ENCODE measurements at places on chromosomes 3 and 15.

DNA sequence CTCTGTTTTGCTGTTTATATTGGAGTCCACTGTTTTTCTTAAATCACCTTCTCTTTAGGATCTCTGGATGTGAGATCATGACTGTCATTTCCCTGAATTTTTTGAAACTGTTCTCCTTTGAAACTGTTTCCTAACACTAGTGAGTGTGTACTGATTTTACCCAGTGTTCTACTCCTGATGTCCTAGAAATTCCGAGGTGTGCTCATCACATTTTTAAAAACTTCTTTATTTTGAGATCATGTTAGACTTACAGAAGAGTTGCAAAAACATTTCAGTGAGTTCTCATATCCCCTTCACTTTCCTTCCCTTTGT lies 292.6 kb downstream of the NFKBIZ start:
- peak; percentile 43 for DNase-seq

DNA sequence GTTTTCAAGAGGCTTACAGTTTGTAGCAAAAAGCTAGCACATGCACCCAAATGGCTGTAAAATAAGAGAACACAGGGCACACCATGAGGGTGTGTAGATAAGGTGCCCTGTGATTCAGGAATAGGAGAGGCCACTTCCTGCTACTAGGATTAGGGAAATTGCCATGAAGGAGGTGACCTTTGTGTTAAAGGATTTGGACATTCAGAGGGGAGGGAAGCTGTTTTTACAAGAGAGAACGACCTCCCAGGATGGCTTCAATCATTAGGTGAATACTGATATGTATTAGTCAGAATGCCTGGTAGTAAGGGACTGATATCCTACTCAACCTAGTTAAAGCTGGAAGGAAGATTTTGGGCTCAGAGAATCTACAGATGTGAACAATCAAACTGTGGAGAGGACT lies 35.7 kb upstream of the ABHD17C start:
- no peak for DNase-seq

DNA sequence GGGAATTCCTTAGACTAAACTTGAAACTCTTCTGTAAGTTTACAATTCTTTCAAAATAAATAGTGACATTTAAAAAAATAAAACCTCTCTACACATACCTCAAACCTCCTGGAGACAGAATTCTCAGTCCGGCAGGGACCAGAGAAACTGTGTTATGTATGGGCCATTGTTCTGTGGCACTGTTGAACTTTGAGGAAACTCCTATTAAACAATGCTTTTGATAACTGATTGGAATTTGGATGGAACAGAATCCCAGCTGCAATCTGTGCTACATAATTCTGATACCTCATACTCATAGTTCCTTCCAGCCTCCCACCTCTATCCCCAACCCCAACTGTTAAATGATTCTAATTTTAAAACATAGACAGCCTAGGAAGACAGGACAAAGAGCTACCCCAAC lies 85.0 kb downstream of the TM4SF4 start:
- no peak for DNase-seq

DNA sequence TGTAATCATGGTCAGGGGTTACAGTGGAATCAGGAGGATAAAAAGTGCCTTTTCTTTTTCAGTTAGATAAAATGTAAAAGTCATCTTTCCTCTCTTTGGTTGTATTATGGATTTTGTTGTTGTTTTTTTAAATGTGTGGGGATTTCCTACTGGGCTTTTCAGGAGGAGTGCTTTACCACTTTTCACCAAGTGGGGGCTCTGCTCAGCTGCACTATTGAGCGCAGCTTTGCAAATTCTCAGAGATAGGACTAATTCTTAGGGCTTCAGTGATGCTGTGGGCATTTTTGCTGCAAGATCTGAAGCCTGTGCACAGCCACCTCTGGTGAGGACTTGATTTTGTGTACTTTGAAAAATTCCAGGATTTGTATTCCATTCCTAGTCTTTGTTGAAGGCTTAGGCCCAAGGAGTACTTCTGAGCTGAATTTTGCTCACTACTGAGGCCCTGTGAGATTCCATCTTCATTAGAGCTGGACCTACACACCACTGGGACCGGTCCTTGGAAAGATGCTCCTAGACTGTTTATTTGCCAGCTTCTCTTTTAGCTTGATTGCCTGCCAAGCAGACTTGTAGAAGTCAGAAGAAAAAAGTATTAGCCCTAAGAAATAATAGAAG lies 7.5 kb downstream of the GNB5 start:
- peak; percentile 68 for DNase-seq

DNA sequence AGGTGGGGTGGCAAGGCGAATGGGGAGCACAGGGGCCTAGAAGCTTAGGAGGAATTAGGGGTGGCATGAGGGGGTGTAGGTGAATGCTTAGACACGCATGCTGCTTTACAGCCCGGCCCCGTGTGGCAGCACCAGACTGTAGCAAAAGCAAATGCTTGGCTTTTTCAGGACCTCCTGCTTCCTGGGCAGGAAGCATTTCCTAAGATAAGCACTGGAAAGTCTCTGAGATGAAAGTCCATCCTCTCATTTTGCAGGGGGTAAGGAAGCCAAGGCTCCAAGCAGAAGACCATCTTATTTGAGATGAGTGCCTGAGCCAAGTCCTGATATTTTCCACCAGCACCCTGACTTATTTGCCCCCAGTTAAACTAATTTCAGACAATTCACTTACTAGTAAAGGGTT lies 12.9 kb downstream of the SSUH2 start:
- DNase-seq = no peak

DNA sequence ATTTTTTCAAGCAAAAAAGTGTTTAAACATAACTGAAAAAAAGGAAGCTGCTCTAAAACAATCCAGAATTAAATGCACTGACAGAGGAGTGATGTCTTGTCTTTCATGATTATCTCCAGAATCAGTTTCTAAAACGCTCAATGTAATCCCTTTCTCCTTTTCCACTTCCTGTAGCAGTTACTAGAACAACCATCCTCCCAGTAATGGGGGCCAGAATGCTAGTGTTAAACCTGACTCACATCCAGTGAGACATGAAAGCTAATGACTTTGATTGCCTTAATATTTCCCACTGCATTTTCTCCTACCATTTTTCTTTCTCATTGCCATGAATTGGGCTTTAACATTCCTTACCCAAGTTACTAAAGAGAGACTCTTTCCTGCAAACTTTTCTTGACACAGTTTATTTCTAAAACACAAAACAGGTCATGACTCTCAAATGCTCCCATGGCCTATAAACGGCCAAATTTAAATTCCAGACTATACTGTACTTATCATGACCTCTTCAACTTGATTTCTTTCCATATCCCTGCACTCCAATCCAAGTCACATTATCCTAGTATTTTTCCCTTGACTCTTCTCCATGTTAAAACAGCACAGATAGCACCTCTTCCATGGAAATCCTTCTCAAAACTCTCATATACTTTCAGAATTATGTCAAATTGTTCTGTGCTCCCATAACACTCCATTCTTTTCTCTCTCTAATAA lies 341.4 kb downstream of the NAALADL2 start:
- DNase-seq = peak; percentile 11

GRCh38 chr15:36075333-36075732 lies 504.1 kb upstream of the CDIN1 start:
- no peak for DNase-seq

GRCh38 chr15:100256970-100257650 lies 84.7 kb downstream of the ADAMTS17 start:
- no peak for DNase-seq

DNA sequence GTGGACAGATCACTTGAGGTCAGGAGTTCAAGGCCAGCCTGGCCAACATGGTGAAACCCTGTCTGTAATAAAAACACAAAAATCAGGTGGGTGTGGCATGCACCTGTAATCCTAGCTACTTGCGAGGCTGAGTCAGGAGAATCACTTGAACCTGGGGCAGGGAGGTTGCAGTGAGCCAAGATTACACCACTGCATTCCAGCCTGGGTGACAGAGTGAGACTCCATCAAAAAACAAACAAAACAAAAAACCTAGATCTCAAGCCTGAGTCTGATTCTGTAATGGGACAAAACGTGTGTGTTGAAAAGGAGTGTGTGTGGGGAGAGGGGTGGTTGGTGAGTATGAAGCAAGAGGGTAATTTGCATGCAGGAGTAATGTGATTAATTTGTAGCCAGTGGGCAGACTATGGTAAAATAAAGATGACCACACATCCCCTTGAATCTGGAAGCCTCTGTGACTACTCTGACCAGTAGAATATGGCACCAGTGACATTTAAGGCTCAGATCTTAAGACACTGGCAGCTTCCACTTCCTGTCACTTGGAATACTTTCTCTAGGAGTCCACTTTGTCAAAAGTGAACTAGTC lies 18.4 kb upstream of the OPA1 start:
- DNase-seq = no peak

- DNase-seq = no peak
These were observed 259.9 kb upstream of the RGMA start for GRCh38 chr15:93348711-93349545.

DNA sequence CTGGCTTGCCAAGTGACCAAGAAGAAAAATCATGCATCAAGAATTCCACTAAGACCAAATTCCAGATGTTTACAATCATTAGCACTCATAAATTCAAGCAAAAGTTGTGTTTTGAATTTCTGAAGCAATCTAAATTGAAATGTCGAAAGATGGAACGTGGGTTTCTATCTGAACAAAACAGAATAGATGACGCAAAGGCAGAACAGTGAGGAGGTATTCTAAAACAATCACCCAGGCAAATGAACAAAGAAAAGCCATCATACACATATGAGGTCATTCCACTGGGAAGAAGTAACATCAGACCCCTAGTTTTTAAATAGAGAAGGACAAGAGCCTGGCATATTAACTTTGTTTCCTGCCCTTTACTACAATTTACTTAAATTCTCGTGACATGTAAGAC lies 58.0 kb downstream of the MCF2L2 start:
- peak; percentile 57 for DNase-seq

GRCh38 chr3:101932326-101933068 lies 83.2 kb downstream of the NFKBIZ start:
- no peak for DNase-seq

- DNase-seq = no peak
These were observed 102.4 kb downstream of the MYLK start for GRCh38 chr3:123781571-123782275.

- DNase-seq = no peak
These were observed 1.0 kb upstream of the ONECUT1 start for GRCh38 chr15:52790941-52791751.

GRCh38 chr3:157913741-157914150 lies 192.5 kb downstream of the SHOX2 start:
- DNase-seq = peak; percentile 36

- DNase-seq = no peak
These were observed 14.9 kb upstream of the TM4SF4 start for GRCh38 chr3:149459491-149460059.

- DNase-seq = peak; percentile 75
These were observed 11.1 kb downstream of the TNK2 start for GRCh38 chr3:195897081-195897852.

- peak; percentile 44 for DNase-seq
These were observed 81.9 kb downstream of the PPARG start for GRCh38 chr3:12370758-12371157.

- DNase-seq = no peak
These were observed 38.3 kb downstream of the PDE8A start for GRCh38 chr15:85019815-85020590.

- DNase-seq = no peak
These were observed 21.1 kb downstream of the GTF2E1 start for GRCh38 chr3:120763601-120764000.

- DNase-seq = no peak
These were observed 56.5 kb downstream of the MCTP2 start for GRCh38 chr15:94287794-94288246.
